ENCODE measurements at places on chromosomes 12 and 14.

GRCh38 chr12:67609226-67609870, 39.2 kb upstream of the DYRK2 start:
- DNase-seq, result peak; percentile 15

- peak; percentile 15 for DNase-seq
These were observed 101.6 kb upstream of the KRAS start for GRCh38 chr12:25352083-25352918.

GRCh38 chr12:95548539-95549391, 2.5 kb downstream of the USP44 start:
- no peak for DNase-seq

- no peak for DNase-seq
These were observed 14.4 kb upstream of the MLXIP start for GRCh38 chr12:122064025-122064777.

DNA sequence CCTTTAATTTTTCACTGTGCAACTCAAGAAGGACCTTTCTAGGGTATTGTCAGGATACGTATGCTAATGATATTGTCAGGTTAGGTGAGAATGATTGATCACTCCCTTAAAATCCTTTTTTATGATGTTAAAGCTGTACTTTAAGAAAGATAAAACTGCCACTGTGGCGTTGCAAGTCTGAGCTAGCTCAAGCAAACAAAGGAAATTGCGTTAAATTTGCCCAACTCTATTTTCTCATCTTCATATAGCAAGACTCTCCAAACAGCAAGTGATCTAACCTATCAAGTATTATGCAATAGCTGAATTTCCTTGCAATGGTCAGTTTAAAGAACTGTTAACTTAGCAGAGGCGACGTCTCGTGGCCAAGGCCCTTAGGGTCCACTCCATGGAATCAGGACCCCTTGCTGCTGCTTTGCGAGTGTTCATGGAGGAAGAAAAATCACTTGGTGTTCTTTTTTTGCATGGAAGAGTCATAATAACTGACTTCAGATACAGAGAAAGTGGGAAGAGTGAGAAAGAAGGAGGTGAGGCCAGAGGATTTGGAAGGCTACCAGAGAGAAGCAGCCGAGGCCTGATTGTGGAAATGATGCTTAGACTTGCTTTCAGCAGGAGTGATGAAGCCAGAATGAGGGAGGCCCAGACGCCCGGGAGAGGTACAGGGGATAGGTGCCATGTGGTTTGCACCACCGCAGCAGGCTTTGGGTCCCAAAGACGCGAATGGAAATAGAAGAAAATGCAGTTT, 2.5 kb downstream of the TRAF3 start:
- no peak for DNase-seq

DNA sequence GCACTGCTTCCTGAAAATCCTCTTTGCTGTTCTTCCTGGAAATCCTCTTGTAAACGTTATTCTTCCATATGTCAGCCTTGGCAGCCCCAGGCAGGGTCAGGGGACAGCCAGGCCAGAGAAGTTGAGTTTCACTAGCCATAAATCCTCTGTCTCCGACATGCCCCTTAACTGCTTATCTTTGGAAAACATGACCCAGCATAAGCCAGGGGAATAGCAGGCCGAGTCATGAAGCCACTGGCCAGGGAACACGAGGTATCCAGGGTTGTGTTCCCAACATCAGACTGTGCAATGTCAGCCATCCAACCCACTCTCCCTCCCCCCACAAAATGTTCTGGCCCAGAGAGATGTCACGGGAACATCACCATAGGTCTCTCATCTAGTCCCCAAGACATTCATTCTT, 453.9 kb downstream of the MED13L start:
- DNase-seq, result no peak

- no peak for DNase-seq
These were observed 794.1 kb downstream of the BCL11B start for GRCh38 chr14:98477935-98478334.

DNA sequence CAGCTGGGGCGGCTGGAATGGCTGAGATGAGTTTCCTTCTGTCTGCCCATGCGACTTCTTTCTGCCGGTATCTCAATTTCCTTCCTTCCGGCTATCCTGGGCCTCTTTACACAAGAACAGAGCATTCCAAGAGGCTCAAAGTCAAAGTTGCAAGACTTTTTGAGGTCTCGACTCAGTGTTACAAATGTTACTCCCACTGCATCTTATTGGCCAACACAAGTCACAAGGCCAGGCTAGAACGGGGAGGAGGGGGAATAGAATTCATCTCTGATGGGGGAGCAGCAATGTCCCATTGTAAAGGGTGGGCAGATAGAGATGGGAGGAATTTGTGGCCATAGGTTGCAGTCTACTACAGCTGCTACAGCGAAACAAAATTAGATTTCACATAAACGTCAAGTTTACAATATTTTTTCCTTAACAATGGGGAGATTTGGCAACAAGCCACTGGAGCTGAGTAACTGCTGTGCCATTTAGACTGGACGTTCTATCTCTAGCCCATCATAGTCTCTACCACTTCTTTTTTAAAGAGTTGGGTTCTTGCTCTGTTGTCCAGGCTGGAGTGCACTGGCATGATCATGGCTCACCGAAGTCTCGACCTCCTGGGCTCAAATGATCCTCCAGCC, 9.5 kb upstream of the NYNRIN start:
- no peak for DNase-seq

DNA sequence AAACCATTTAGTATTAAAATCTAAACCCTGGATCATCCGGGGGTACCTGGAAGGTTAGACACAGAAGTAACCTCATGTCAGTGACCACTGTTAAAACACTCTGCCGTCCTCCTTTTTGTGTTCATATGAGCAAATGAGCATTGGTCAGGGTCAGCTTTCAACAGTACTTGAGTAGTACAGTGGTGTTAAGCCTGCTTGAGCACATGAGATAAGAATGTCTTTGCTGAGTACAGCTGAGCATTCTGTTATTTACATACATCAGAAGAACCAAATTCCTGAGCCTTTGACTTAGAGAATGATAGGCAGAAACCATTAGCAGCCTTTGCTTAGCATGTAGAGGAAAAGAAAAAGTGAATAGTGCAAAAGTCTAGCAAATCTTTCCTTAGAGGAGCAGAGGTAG, 38.6 kb upstream of the LRTM2 start:
- DNase-seq, result peak; percentile 48

GRCh38 chr14:24679248-24679961, 45.4 kb upstream of the GZMB start:
- no peak for DNase-seq

All from retinal pigment epithelial cell (primary cell).